Stimulated activated CD4-positive, alpha-beta T cell treated with anti-CD3 and anti-CD28 coated beads, Interleukin-1b, Interleukin-23, amount 100 ng/mL, for 1 hour (primary cell): ENCODE measurements at places on chromosomes 16 and 17.

DNA sequence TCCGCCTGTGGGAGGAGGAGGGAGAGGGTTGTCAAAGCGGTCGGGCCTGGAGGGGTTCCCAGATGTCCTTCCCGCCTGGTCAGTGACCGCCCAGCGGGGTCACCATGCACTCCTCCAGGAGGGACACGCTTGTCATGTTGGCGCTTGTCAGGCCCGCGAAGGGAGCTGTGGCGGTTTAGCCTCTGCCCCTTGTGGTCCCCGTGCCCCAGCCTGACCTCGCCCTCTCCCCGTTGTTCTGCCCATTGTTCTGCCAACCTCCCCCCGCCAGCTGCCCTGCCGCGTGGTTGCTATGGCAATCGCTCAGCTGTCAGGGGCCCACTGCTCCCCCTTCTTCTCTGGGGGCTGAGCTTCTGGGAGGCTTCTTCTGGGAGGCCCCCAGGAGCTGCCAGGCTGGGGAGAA is 146.4 kb upstream of the CIBAR2 start:
- no peak for DNase-seq

DNA sequence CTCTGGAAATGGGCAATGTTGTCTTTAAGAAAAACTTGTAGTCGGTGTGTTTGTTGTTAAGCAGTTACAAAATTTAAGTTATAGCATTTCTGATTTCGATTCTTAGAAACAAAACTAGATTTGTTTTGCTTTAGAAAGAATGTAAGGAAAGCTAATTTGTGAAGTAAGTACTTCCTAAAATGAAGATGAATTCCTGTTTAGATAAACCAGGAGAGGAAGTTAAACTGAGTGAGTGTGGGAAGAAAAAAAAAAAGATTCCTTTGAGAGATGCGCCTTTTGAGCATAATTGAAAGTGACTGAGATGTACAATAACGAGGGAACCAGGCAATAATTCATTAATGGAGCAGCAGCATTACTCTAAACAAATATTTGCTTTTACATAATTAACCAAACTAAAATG is 52.4 kb upstream of the ALOX12 start:
- no peak for DNase-seq

DNA sequence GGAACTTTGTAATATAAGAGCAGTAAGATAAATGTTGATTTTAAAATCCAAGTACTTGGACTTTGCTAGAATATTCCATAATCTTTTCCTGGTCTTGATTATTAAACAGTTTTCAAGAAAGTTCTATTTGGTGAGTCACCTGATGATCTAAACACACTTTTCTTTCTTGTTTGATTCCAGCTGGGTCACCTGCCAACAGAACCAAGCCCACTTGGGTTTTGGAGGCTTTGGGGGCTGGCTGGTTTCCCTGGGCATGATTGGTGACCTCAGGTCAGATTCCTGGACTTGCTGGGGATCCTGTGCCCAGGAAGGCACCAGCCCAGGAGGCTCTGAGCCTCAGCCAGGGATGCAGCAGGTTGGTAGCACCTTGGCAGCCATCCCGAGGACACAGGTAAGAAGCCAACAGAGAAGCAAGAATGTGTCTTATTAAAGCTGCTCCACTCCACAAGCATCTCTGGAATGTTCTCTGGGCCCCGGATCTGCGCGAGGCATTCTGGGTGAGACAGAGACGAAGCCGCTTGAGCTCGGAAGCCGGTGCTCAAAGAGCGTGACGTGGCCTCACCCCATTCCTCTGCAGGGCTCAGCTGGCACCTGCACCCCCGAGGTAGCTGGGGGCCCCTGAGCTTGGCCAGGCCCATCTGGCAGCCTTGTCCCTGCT is 3.1 kb upstream of the TEX19 start:
- no peak for DNase-seq

DNA sequence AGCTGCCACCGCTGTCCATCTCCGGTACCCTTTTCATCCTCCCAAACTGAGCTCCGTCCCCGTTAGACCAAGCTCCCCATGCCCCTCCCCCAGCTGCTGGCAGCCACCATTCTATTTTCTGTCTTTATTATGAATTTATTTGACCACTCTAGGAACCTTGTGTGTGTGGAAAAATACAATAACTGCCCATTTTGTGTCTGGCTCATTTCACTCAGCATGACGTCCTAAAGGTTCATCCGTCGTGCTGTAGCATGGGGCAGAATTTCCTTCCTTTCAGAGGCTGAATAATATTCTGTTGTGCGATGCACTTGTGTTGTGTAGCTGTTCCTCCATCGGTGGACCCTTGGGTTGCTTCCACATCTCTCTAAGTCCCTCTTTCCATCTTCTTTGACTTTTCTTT is 263.1 kb downstream of the SEC14L1 start:
- no peak for DNase-seq

DNA sequence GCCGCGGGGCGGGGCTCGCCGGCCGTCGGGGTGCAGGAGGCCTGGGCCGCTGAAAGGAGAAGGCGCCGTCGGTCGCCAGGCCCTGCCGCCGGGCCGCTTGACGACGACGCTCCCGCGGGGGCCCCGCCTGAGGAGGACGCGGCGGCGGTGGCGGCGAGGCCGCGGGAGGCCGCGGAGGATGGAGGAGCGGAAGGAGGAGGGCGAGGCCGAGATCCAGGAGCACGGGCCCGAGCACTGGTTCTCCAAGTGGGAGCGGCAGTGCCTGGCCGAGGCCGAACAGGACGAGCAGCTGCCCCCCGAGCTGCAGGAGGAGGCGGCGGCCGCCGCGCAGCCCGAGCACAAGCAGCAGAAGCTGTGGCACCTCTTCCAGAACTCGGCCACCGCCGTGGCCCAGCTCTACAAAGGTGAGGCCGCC is 430 bp downstream of the HAPSTR1 start:
- DNase-seq: no peak

DNA sequence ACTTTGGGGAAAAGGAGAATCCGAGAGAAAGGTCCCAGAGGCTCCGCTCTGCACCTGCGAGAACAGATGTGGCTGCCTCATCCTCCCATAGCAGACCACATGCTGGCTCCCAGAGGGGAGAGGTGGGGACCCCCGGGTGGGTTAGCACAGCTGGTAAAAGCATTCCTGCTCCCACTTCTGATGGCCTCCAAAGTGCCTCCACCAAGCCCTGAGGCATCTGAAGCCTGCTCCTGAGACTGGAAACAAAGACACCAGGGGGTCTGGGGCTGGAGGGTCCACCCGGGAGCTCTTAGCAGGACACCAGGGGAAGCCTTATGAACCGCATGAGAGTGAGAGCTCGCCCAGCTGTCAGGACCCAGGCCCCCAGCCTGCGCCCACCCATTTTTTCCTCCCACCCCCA is 46.4 kb downstream of the ZNF423 start:
- DNase-seq: no peak

GRCh38 chr17:68572138-68572842 is 28.9 kb downstream of the FAM20A start:
- no peak for DNase-seq

GRCh38 chr17:78710607-78711006 is 71.5 kb downstream of the CYTH1 start:
- no peak for DNase-seq

- DNase-seq: no peak
Measured at GRCh38 chr17:75689441-75689873, 22.3 kb downstream of the SAP30BP start.

DNA sequence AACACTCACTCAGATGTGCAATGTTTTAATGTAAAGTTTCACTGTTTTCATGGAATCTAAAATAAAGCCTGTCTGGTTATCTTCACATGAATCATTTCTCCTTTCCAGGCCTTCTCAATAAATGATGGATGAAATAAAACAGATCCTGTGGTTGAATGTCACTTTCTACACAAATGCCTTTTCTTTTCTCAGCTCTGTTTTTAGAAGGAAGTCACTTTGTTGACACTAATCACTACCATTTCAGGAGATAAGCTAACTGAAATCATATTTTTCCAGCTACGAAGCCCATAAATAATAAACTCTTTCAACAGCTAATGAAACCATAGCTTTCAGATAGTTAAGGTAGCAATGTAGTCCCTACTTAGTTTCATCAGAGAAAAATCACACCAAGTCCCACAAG is 17.9 kb downstream of the NME2 start:
- no peak for DNase-seq

GRCh38 chr16:84198401-84198800 is 7.4 kb downstream of the ADAD2 start:
- DNase-seq: no peak

- no peak for DNase-seq
Measured at GRCh38 chr16:89197633-89198416, 2.5 kb downstream of the SLC22A31 start.

DNA sequence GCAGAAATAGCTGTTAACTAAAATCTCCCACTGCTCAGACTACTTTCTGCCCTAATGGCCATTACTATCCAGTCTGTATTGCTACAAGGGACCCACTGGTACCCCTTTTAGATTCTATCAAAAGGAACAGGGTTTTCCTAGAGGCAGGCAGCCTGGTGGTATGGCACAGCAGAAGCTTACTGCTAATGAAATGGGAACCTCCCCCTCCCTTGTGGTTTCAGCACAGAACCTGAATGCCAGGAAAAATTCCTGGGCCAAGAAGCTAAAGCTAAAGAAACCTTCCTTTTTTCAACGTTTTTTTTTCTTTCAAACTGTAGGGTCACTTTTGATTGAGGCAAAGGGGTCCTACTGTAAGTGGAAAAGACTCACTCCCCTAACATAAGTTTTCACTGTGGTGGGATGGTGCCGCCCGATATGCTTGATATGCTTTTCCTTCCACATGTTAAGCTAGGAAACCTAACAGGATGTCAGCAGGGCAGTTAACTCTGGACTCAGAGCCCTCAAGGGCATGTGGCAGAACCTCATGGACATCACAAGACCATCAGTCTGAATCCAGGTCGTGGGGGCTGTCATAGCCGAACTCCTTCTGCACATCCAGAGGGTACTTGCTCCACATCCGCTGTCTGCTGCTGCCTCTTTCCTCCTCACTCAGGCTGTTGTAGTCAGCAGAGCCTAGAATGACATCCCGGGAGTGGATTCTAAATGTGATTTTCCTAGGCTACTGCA is 9.8 kb downstream of the SLC7A6OS start:
- DNase-seq: no peak

GRCh38 chr16:49773534-49774475 is 82.1 kb downstream of the ZNF423 start:
- DNase-seq: no peak

GRCh38 chr16:69763599-69763942 is 1.4 kb downstream of the WWP2 start:
- DNase-seq: no peak

GRCh38 chr16:10966129-10966528 is 21.8 kb downstream of the CLEC16A start:
- DNase-seq: no peak

DNA sequence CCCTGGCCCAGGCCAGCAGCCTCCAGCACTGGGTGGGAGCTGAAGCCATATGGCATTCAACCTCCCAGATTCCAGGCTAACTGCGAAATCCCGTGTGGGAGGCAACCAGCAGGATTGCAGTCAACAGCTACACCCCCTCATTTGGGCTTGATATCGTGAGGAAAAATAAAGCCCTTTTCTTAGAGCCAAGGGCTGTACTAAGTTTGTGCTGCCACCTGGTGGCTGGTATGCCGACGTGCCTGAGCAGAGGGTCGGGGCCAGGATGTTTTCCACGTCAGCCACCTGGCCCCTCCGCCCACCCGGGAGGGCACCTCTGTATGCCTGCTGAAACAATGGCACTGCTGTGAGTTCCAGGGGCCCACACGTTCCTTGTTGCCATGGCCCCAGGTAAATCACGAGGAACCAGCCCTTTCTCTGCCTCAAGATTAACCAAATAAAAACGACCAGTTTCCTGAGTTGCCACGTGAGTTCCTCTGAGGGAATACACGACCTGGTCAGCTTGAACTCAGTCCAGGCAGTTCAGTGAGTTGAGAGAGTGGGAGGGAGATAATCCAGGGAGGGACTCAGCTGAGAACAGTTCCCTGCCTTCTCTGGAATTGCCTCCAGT is 9.0 kb downstream of the TMEM98 start:
- DNase-seq: peak; percentile 20

- no peak for DNase-seq
Measured at GRCh38 chr17:76992891-76993290, 124.7 kb downstream of the MGAT5B start.

- DNase-seq: no peak
Measured at GRCh38 chr16:77385481-77385880, 49.4 kb downstream of the ADAMTS18 start.

DNA sequence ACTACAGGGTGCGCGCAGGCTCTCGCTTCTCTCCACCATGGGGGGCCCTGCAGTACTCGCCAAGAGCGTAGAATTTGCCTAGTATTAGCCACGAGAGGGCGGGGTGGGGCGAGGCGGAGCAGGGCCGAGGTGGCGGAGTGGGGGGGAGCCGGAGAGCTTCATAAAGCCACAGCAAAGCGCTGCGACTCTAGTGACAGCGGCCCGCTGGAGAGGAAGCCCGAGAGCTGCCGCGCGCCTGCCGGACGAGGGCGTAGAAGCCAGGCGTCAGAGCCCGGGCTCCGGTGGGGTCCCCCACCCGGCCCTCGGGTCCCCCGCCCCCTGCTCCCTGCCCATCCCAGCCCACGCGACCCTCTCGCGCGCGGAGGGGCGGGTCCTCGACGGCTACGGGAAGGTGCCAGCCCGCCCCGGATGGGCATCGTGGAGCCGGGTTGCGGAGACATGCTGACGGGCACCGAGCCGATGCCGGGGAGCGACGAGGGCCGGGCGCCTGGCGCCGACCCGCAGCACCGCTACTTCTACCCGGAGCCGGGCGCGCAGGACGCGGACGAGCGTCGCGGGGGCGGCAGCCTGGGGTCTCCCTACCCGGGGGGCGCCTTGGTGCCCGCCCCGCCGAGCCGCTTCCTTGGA is at the start of gene TBX21:
Gene TBX21, plus strand, starts transcription at position 190 of the 627 bp plus-strand sequence. Its CDS starts 219 bp downstream, at position 409.
- peak; percentile 77 for DNase-seq

DNA sequence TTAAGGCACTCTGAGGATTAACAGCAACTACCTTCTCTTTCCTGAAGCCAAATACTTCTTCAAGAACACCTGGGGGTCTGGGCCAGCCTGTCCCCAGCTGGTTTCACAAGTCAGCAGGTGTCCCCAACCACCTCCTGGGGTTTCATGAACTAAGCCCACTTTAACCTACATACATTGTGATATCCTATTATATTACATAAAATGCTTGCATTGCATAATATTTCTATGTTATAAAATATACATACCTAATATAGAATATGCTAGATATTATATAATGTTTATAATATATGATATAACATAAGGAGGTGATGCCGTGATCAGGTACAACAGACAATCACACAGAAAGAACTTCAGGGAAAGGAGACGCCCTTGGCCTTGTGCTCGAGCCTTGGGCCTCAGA is 367.6 kb downstream of the C16orf95 start:
- no peak for DNase-seq

GRCh38 chr16:11752856-11753255 is 10.2 kb upstream of the TXNDC11 start:
- DNase-seq: no peak

GRCh38 chr16:66728804-66729203 is 22.6 kb downstream of the DYNC1LI2 start:
- DNase-seq: no peak

GRCh38 chr17:31295489-31295871 is 1.6 kb downstream of the OMG start:
- no peak for DNase-seq

- peak; percentile 71 for DNase-seq
Measured at GRCh38 chr17:82153745-82154375, 55.8 kb upstream of the FASN start.

DNA sequence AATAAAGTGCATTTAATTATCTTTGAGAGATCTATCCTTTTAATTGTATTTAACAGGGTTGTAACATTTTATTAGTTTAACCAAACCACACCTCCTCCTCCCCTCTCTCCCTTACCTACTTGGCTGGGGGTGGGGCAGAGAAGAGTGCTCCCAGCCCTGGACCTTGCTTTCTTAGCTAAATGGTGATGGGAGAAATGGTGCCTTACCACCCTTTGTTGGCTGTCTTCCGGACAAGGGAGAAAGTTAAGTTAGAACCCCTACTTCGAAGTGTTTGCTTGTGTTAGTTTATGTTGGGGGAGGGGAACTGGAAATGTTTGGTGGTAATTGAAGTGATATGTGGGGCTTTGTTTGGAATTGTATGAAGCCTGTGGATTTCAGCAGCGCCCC is 3.9 kb downstream of the FZD2 start:
- DNase-seq: no peak
